ENCODE measurements at places on chromosomes 2 and 18. TPM values are rescaled to one million over a fixed set of nuclear protein-coding genes. Genes with fewer than 3 reads are reported as not detected.
A peak's percentile ranks its signal among the peaks of the same experiment; 100 is the strongest.

DNA sequence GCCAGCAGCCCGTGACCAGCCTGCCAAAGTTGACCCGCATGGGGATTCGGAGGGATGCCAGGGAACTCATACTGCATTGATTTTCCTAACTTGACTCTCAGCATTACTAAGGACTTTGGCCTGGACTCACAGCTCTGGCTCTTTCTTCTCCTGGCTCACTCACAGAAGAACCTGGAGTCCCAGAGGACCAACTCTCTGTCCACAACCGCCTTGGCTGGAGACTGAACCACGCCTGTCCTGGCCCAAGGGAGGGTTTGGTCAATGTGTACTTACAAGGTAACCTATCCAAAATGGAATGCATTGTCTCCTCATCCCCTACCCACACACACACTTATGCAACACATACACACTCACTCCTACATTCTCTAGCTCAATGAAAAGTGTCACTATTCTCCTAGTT lies 135.6 kb upstream of the KLHL29 start:
- DNase-seq, result peak; percentile 32

The CHN1 gene
- total RNA-seq, result 0.34 TPM

DNA sequence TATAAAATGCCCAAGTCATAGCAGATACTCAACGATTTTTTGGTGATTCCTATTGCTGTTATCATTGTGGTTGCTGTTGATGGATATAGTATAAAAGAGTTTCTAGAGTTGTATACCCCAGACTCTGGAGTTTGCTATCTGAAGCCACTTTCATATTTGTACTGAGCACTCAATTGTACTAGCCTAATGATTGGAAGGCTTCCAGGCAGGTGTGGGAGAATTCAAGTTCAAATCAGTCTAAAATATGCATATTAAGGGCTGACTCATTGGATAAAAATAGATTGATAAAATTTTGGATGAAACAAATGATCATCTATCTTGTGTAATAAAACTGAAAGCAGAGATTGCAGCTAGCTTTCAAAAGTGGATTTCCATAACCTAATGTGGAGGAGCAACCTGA lies 122.9 kb downstream of the NEB start:
- no peak for DNase-seq

- no peak for DNase-seq
Measured at GRCh38 chr2:187302586-187302985, 145.5 kb downstream of the CALCRL start.

- no peak for DNase-seq
Measured at GRCh38 chr18:8744038-8744437, 38.7 kb downstream of the MTCL1 start.

- no peak for DNase-seq
Measured at GRCh38 chr2:182906454-182906853, 40.0 kb upstream of the FRZB start.

The SEPTIN10 gene
- 12.3 TPM for total RNA-seq

The RNU2-63P gene
- total RNA-seq, result not detected

GRCh38 chr2:209719034-209719433 lies 52.6 kb upstream of the UNC80 start:
- DNase-seq, result no peak

The AQP4 gene
- not detected for total RNA-seq

The DNAH6 gene
- under 0.01 TPM for total RNA-seq

DNA sequence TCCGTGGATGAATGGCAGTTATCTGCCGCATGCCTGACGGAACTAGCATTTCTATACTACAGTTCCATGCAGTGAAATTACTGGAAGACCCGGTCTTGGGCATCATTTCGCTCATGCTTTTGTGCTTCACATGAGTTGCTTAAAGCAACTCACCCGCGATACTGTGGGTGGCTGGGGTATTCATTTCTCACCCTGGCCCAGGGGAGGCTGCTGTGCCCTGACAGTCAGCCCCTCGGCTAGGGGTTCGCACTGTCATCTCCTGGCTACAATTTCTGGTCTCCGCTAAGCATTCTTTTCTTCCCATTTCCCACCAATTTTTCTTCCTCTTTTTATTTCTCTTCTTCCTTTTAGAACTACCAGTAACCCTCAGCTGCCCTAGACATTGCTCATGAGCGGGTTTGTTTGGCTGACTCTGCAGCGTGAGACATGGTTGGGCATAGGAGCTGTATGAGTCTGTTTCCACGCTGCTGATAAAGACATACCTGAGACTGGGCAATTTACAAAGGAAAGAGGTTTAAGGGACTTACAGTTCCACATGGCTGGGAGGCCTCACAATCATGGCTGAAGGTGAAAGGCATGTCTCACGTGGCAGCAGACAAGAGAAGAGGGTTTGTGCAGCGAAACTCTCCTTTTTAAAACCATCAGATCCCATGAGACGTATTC lies 16.5 kb upstream of the CNDP2 start:
- DNase-seq, result no peak

DNA sequence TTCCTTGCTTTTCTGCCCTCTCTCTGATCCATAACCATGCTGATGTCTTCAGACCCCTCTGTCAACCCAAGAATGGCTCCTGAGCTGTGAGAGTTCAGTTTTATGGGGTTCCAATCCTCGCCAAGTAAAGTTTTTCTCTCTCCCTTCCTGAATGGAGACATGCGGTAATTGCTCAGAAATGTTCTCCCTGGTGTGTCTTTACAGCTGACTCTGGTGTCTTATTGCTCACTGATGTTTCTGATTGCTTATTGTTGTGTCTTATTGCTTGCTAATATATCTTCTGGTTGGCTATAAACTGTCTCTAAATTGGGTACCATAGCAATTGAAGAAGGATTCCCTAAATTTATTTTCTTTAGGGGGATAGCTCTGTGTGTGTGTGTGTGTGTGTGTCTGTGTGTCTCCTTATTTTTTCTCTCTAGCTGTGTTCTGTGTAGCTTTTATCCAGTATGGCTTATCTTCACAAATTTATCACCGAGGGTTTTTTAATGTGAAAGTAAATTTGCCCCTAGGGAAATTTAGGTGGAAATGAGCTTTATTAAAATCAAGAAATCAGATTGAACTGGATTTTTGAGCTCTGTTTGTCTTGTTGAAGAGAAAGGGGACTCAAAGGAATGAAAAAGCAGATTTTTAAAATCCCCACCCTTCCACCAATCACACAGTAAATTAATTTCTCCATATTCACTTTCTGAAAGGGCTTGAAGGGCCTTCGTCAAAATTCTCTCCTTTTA lies 19.5 kb downstream of the MGAT5 start:
- no peak for DNase-seq

The GAREM2 gene
- total RNA-seq, result 12.8 TPM

DNA sequence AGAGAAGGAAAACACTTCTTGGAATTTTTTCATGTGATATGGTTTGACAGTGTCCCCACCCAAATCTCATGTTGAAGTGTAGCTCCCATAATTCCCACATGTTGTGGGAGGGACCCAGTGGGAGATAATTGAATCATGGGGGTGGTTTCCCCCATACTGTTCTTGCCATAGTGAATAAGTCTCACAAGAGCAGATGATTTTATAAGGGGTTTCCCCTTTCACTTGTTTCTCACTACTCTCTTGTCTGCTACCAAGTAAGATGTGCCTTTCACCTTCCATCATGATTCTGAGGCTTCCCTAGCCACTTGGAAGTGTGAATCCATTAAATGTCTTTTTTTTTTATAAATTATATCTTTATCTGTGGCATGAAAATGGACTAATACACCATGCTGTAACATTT lies 250.7 kb downstream of the LPIN1 start:
- no peak for DNase-seq

GRCh38 chr2:28510184-28510583 lies 14.3 kb downstream of the PLB1 start:
- no peak for DNase-seq

GRCh38 chr18:36780748-36781147 lies 48.1 kb downstream of the TPGS2 start:
- no peak for DNase-seq

The MAP2 gene
- not detected for total RNA-seq

DNA sequence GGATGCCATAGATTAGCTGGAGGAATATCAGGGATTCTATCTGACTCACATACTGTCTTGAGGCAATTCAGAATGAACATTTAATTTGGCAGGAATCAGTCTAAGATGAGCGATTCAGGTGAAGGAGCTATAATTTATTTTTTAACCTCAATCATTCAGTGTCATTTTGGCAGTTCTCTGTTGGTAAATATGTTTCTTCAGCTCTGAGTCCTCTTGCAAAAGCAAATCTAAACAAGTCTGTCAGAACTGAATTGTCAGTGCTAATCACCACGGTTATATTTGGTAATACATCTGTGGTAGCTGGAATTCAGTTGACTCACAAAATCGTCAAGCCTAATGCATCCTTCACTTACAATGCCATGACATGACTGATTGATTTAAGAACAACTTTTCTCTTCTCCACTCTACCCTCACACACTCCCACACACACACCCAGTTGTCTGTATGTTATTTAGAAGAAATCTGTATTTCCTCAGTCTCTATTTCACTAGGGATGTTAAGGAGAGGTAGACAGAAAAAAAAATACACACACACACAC lies 516.6 kb upstream of the NXPH2 start:
- DNase-seq, result no peak

The ACVR1 gene
- 1.9 TPM for total RNA-seq

DNA sequence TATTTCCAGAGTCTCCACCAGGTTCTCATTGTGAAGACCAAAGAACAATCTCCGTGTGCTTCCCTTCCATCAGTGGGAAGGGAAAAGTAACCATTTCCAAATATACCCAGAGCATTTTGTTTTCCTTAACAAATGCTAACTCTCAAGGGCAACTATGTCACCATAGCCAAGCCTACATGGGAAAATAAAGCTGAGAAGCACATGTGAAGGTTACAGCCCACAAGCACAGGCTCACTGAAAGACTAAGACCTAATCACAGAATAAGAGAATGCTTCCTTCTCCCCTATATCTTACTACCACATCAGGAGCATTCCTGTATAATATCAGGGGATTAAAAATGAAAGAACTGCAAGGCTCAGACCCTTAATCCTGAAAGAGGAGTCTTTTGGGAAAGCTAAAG lies 28.2 kb downstream of the SP9 start:
- no peak for DNase-seq

DNA sequence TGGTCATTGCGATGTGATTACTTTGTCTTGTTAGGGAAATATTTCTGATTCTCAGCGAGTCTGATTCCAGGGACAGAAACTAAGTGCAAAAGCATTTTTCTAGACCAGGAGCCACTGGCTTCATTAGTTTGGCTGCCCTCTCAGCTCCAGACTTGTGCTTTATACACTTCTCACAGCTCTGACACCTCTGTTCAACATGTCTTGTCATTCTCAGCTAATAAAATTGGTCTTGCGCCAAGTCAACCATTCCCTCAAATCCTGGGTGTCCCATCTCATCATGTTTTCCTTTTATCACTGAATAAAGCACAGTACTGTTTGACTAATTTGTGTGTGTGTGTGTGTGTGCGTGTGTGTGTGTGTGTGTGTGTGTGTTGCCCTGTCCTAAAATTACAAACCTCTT lies 215.5 kb upstream of the EPHA4 start:
- no peak for DNase-seq

DNA sequence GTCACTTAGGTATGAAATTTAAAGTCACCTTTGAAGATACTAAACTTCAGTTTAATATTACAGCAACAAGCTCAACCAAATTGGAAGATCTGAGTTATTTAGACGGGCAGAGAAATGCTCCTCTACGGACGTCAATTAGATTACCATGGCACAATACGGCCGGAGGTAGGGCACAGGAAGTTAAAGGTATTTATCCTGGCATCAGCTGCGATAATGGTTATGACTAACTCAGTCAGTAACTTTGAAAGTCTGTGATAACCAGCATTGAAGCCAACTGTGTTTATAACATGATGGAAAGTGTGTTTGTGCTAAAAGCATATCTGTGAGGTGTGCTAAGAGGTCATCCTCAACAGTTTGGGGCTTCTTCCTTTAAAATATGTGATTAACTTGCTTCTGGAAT lies 117.3 kb downstream of the WDSUB1 start:
- DNase-seq, result no peak

The CFAP53 gene
- total RNA-seq, result not detected

GRCh38 chr2:206408323-206409320 lies 34.7 kb upstream of the ADAM23 start:
- DNase-seq, result no peak

The PLCL1 gene
- not detected for total RNA-seq

- no peak for DNase-seq
Measured at GRCh38 chr2:206766057-206766930, 888 bp downstream of the FASTKD2 start.

DNA sequence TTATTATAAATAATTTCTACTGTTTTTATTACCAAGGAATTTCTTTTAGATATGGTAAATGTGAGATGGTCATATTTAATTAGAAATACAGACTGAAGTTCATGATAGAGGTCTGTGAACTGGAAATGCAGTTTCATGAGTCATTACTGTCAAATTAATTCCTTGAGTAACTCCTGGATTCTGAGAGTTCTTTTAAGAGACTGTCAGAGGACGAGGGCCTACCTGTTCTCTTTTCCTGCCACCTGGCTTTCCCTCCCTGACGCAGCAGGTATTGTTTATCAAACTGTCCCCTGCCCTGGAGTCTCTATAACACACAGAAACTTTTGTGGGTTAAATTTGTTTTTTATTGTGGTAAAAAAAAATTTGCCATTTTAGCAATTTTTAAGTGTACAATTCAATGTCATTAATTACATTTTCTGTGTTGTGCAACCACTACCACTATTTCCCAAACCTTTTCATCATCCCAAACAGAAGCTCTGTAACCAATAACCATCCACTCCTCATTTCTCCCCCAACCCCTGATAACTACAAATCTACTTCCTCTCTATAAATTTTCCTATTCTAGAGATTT lies 142.6 kb downstream of the DIS3L2 start:
- no peak for DNase-seq

DNA sequence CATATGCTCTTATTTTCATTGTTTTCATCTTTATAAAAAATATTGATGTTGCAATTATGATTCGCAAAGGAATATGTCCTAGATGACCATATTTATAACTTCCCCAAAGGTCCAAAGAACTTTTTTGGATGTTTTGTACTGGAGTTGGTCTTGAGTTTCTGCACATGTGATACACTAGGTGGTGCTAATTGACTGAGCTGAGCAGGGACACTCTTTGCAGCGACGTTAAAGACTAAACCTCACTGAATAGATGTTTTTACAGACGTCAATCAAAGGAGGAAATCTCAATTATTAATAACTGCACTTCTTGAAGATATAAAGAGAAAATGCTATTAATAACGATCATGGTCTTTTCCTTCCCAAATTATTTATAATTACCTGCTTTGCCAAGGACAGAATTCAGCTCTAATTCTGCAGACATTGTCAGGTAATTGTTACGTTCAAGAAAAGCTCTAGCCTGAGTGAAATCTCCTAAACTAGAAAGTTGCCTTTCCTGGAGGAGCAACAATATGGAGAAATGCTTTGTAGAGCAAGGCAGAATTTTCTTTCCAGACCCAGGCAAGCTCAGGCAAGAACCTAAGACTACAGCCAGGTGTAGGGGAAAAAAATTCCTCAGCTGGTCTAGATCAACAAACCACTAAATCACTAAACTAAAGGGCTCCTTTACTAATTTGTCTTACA lies 119.3 kb upstream of the RBBP8 start:
- DNase-seq, result peak; percentile 33

The ANKRD30BL gene
- not detected for total RNA-seq

DNA sequence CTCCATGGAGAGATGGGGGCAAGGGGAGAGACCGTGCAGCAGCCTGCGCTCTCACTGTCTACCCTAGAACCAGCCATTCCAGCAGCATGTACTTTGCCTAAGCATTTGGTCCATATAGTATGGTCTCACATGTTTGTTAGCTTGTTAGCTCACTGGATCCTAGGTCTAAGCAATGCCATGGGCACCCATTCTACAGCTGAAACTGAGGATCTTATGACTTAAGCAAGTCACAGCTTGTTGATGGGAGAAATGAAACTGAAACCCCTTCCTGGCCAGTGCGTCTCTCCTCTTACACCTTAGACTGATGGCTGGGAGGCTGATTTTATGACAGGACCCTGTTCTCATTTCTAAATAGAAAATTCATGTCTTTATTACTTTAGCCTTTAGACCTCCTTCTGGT lies 90.1 kb downstream of the EPAS1 start:
- no peak for DNase-seq

All from G401 (cell line).